Hematopoietic multipotent progenitor cell treated with erythropoietin and hydrocortisone succinate and interleukin-3 and kit ligand, for 6 days (in vitro differentiated cells): ENCODE measurements at places on chromosomes 6 and 20.
A peak's percentile ranks its signal among the peaks of the same experiment; 100 is the strongest.

DNA sequence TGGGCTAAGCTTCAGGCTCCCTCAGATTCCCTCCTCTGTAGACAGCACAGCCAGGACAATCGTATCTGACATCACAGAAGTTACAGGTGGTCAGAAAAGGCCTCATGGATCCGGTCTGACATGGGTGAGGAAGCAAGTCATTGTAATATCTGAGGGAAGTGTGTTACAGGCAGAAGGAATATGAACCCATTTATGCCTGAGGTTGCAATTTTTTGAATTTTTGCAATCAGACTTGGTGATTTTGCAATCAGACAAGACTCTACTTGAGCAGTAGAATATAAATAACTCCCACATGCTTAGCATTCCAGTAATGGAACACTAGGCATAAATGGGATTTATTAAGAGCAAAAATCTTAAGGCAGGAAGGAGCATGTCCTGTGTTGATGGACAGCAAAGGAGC lies 52.1 kb downstream of the CBLN4 start:
- DNase-seq: no peak

- no peak for DNase-seq
Observed at GRCh38 chr6:160132297-160132637, 10.7 kb downstream of the SLC22A1 start.

- DNase-seq: no peak
Observed at GRCh38 chr6:142834853-142835252, 110.1 kb downstream of the HIVEP2 start.

DNA sequence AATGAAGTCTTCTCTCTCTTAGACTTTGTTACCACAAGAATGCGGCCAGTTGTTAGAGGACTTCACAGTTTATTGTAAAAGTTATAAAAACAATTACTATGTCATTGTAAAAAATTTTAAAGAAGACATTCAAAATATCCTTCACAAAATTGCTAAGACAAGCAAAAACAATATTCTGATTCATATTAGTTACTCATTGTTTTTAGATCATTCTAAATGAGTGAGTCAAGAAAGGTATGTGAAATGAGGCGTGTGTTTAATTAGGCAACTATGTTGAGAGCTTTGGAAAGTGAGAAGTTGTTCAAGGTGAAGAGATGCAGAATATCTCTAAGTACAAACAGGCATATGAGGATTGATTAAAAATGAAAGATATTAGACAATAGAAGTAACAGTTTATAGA lies 875.3 kb downstream of the EYS start:
- DNase-seq: no peak

GRCh38 chr6:16043171-16044135 lies 85.4 kb upstream of the MYLIP start:
- DNase-seq: no peak

DNA sequence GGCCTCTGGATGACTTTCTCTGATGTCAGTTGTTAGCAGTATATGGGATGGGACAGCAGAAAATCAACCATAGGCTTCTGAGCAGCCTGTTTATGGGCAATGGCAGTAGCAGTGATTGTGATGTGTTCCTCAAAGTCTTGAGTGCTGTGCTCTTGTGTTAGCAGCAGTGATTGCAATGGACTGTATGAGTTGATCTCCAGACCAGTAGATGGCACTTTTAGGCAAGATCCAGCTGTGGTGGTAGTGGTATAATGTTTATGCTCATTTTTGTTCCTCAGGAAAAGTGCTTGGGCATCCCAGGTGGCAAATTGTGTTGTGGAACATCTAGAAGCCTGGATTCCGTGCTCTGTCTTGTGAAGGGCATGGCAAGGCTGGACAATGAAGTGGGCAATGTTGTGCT lies 181.6 kb upstream of the SYNCRIP start:
- DNase-seq: no peak

DNA sequence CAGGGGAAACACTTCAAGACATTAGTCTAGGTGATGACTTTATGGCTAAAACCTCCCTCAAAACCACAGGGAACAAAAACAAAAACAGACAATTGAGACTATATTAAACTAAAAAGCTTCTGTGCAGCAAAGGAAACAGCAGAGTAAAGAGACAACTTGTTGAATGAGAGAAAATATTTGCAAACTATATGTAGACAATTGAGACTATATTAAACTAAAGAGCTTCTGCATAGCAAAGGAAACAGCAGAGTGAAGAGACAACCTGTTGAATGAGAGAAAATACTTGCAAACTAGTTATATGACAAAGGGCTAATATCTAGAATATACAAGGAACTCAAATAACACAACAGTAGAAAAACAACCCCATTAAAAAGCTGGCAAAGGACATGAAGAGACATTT lies 136.4 kb downstream of the IBTK start:
- no peak for DNase-seq

GRCh38 chr6:44737341-44737740 lies 349.8 kb downstream of the CDC5L start:
- no peak for DNase-seq

GRCh38 chr20:62977613-62978560 lies 25.4 kb downstream of the SLC17A9 start:
- DNase-seq: peak; percentile 91

DNA sequence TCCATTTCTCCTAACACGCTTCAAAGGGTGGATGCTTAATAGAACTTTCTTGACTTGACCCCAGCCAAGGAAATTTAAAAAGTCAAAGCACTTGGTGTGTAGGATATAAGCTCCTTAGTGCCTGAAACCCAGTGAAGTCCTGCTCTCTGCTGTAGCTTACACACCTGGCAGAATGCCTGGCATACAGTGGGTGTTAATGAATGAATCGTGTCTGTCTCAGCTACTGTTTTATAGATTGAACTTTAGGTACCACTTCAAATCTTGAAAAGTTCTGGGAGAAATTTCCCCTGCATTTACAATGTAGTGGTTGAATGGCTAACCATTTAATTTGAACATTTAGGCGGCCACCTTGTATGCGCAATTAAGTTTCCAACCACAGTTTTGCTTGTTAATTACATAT lies 70.5 kb upstream of the ZNF217 start:
- DNase-seq: no peak

DNA sequence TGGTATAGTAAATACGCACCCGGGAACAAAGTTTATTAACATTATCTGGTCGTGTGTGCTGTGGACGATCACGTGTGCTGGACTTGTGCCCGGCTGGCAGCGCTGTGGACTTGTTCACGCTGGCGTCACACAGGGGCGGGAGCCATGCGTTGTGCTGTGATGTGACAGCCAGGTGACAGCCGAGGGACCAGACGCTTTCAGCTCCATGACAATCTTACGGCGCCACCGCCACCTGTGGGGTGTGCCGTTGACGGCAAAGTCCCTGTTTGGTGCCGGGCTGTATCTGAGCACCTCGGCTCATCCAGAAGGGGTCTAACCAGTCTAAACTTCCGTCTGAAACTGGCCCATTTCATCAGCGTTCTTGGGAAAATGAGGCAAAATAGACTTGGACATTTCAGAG lies 25.2 kb downstream of the DLL1 start:
- no peak for DNase-seq

- DNase-seq: no peak
Observed at GRCh38 chr20:10388597-10388996, 45.4 kb downstream of the MKKS start.

DNA sequence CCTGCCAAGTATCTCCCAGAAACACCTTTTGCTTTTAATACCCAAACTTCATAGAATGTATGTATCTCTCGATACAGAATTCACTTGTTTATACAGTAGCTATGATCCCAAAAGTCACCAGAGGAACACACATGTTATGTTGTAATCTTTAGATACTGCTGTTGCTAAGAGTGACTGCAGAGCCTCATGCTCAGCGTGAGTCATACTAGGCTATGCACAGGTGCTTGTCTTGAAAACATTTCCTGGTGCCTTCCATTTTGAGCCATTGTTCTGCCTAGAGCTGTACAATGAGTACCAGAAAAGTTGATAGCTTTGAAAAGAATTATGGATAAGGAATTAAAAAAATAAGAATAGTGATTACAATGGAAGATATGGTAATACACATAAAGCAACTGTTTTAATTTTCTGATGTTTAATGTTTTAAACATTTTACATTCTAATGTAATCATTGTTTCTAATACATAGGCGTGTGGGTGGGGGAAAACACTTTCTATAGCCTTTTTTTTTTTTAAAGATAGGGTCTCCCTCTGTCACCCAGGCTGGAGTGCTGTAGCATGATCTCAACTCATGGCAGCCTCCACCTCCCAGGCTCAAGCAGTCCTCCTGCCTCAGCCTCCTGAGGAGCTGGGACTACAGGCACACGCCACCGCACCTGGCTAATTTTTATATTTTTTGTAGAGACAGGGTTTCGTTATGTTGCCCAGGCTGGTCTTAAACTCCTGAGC lies 79.4 kb downstream of the CD24 start:
- DNase-seq: no peak

DNA sequence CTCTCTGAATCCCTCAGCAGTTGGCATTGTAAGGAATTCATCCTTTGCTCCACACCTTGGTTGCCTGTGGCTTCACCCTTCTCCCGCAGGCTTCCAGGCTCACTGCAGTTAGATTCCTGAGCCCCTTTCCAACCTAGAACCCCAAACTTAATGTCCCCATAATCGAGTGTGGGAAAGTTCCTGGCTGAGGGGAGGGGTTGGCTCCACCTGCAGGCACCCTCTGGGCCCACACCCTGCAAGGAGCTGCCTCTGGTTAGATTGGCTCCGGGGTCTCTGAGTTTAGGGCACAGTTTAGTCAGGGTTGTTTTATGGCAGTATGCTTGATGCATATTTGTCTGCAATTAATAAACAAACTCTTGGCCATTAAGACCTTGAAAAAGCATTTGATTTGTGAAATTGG lies 63.4 kb downstream of the MTHFD1L start:
- DNase-seq: peak; percentile 8

- DNase-seq: no peak
Observed at GRCh38 chr6:141394565-141395051, 738.1 kb upstream of the GJE1 start.
